ENCODE measurements at places on chromosomes 12 and 14. TPM values are rescaled to one million over a fixed set of nuclear protein-coding genes. Genes with fewer than 3 reads are reported as not detected.

DNA sequence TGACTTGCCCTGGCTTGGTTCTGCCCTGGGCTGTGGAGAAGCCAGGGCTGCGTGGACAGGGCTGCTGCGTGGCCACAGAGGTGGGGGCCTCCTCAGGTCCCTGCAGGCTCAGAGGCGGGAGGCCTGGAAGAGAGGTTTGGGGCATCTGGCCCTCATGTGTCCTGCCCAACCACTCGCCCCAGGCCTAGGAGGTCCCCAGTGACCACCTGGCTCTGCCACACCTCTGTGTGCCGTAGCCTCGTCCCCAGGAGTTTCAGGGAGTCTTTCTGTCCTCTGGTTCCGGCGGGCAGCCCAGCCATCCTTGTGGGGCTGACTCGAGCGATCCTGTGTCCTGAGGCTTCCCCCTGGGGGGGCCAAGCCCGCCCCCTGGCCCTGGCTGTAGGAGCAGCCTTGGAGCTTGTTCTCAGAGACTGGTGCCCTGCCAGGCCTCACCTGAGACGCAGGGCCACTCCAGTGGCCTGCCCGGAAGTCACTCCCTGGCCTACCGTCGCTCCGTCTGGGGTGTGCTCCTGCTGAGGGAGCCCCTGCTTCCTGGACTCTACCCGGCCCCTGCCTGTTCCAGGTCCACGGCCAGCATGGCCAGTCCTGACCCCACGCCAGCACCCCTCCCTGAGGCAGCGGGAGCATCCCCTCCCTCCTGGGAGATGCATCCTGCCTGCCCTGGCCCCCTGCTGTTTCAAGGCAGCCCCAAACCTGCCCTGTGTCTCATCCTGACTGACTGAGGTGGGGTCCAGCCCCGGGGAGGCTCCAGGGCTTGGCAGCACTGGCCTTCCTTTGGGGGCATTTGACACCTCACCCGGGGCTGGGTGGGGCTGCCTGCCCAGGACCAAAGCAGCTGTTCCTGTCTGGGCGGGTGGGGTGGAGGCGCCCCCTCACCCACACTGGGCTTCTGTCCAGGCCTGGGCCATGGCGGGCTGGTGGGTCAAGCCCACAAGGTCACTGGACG lies 13.9 kb downstream of the ASPG start:
- H3K27ac ChIP-seq = no peak overlapping the region
- no peaks in the 10 kb centered on the region for H3K27me3 ChIP-seq
- no peaks in the 10 kb centered on the region for H3K36me3 ChIP-seq
- DNase-seq = no peak

DNA sequence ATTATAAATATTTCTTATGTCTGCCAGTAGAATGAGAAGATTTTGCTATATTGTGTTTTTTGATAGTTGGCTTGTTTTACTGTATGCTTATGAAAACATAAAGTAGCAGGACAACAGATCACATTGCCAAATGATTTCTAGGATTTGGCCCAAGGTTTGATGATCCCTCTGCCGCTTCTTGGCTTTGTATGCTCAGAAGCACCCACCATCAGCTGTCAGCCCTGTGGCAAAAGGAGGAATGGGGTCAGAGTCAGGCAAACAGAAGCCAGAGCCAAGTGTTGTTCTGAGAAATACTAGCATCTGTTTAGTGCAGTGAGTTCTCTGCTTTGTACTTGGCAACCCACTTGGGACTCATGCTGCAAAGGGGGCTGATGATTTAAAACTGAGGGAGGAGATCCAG lies 152.2 kb downstream of the PDE3A start:
- no peaks in the 10 kb centered on the region for H3K36me3 ChIP-seq
- H3K4me1 ChIP-seq = no peaks in the 10 kb centered on the region
- H3K4me3 ChIP-seq = no peak overlapping the region
- no peak overlapping the region for H3K27ac ChIP-seq

GRCh38 chr12:116661341-116661740 lies 76.5 kb downstream of the SPRING1 start:
- no peak overlapping the region for H3K27ac ChIP-seq
- no peaks in the 10 kb centered on the region for H3K36me3 ChIP-seq
- peaks cover 11% of the 10 kb centered on the region for H3K27me3 ChIP-seq

The PTCSC3 gene
- total RNA-seq = not detected

The EMC9 gene
- total RNA-seq = 21.8 TPM

The CYP46A1 gene
- 0.14 TPM for total RNA-seq
